ENCODE measurements at places on chromosomes 12 and 14.

DNA sequence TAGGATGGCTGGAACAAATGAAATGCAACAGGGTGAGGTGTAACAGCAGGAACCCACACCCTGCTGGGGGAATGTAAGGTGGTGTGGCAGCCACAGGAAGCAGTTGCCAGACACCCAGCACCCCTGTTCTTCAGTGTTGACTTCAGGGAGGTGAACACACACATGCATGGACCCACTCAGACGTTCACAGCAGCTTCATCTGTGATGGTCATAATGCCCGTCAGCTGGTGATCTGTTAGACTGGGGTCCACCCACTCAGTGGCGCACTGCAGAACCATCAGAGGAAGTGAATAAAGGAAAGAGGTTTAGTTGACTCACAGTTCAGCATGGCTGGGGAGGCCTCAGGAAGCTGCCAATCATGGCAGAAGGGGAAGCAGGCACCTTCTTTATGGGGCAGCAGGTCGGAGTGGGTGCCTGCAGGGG is 22.7 kb upstream of the TEX22 start:
- DNase-seq, result no peak

GRCh38 chr14:34501004-34501580 is 38.4 kb downstream of the EAPP start:
- DNase-seq, result no peak

DNA sequence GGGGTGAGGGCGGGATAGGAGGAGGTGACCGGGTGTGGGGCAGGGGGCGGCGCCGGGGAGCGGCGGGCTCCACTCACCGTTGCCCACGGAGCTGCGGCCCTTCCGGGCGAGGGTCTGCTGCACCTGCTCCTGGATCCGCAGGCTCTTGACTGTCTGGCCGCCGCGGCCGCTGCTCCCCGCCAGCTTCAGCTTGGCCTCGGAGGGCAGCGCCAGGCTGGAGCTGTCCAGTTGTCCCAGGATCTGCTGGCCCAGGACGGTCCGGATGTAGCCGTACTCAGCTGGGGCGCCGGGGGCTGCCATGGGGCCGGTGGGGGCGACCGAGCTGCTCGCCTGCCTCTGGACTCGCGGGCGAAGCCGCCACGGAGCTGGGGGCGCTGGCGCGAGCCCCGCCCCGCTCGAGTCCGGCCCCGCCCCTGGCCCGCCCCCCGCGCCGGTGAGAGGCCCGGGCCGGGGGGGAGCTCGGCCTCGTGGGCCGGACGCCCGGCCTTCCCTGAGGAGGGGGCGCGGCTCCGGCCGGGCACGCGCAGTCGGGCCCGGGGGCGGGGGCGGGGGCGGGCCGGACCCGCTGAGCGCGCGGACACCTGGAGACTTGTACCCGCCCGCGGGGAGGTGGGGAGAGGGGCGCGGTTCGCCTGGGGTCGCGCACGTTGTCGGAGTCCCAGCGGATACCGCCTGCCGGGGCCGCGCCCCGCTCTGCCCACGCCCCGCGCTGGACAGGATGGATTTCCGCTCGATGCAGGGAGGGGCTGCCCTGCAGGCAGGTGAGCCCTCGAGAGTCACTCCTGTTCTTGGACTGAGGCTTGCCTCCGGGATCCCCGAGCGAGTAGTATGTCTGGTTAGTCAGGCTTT is at the start of gene PKP2:
Gene PKP2 (minus strand): TSS at position 346 of the 849 bp plus-strand sequence. CDS start 46 bp downstream, at position 300.
- peak; percentile 98 for DNase-seq

GRCh38 chr14:64951724-64952123 is 9.2 kb upstream of the GPX2 start:
- DNase-seq, result no peak

GRCh38 chr14:88430976-88431375 is 45.5 kb downstream of the SPATA7 start:
- DNase-seq, result no peak

- DNase-seq, result no peak
These were observed 318.8 kb downstream of the NAV3 start for GRCh38 chr12:78149459-78149858.

DNA sequence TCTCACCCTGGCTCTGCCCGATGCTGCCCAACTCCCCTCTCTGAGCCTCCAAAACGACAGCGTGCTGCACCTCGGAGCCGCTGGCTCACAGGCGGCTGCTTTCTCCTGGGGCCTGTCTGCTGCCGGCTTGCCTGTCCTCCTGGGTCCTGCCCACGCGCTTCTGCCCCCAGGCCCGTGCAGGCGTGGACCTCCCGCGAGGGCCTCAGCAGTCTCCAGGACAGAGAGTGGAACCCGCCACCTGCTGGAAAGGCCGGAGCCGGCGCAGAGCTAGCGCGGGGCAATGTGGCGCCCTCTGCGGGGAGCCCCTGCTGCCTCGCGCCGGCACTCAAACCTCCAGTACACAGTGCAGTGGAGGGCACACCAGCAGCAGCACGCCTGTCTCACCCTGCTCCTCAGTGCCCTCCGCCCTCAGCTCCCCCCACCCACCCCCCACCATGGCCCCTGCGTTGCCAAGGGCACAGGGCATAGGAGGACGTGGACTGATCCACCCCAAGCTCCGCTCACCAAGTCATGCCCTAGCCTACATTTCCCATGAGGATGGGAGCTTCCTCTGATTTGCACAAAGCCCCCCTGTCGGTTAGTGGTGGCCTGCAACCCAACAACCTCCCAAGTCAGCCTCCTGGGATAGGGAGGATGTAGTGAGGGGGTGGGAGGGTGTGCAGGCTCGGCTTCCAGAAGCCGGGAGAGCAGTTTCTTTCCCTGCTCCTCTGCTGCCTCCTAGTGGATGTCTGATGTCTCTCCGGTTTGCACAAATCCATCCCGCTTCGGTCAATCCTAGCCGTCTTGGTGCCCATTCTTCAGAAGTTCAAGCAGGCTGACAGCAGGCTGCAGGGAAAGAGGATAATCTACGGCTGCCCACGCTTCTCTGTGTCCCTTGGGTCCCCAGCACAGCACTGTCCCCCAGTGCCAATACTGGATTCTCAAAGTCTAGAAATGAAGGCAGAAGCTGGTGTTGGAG is 25.2 kb downstream of the KRT8 start:
- DNase-seq, result peak; percentile 97

DNA sequence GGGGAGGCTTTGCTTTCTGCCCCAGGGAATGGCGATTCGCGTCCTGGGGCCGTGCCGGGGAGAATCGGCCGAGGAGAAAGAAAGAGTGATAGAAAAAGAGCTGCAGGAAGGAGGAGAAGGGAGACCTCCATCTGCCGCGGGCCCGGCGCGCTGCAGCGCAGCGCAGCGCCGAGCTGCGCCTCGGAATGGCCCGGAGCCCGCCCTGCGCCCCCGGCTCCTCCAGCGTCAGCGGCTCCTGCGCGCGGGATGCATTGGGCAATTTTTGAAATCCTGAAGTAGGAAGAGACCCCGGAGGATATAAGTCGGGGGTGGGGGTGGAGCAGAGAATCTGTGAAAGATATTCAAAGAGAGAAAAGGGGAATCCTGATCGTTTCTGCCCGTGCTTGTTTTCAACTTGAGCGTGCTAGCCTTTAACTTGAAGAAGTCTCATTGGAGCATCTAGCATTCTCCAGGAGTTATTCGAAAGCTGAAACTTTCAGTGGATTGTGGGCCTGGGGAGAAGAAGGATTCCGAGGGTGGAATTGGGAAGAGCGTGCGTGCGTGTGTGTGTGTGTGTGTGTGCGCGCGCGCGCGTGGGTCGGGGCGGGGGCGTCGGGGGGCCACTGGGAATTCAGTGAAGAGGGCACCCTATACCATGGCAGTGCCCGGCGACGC is 441 bp downstream of the PDE3A start:
- DNase-seq, result no peak

DNA sequence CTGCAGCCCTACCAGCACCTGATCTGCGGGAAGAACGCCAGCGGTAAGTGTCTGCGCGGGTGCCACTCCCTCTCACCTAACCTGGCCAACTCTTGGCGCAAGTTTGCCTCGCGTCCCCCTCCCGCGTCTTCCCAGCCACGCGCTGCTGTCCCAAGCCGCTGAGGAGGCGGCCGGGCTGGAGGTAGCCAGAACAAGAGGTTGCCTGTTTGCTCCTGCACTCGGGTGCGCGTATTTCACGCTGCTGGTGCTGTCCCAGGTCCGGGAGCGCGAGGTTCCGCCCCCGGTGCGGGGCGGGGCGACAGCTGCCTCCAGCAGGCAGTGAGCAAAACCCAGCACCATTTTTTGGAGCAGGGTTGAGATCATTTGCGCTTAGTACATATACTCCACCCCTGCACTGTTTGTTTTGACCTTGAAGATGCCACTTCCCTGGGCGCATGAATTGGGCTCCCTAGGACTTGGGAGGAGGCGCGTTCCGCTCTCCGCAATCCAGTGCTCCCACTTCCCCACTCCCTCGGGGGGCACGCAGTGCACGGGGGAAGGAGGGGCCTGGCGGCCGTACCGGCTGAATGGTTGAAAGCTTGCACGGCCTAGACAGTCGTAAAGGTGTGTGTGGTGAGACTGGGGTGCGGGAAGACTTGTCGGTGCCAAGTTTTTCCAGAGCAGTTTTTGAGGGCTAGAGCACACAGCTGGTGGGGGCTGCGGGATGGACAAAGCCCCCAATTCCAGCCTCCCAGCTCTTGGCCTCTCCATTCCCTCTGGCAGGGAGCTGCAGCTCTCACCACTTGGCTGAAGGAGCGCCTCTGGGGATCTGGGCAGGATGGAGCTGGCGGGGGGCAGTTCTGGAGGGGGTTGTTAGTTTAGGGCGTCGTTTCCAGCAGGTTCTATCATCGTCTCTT is 226.9 kb upstream of the CRY1 start:
- DNase-seq, result peak; percentile 54

GRCh38 chr12:57618966-57619433 is 7.8 kb downstream of the ARHGEF25 start:
- DNase-seq, result no peak

DNA sequence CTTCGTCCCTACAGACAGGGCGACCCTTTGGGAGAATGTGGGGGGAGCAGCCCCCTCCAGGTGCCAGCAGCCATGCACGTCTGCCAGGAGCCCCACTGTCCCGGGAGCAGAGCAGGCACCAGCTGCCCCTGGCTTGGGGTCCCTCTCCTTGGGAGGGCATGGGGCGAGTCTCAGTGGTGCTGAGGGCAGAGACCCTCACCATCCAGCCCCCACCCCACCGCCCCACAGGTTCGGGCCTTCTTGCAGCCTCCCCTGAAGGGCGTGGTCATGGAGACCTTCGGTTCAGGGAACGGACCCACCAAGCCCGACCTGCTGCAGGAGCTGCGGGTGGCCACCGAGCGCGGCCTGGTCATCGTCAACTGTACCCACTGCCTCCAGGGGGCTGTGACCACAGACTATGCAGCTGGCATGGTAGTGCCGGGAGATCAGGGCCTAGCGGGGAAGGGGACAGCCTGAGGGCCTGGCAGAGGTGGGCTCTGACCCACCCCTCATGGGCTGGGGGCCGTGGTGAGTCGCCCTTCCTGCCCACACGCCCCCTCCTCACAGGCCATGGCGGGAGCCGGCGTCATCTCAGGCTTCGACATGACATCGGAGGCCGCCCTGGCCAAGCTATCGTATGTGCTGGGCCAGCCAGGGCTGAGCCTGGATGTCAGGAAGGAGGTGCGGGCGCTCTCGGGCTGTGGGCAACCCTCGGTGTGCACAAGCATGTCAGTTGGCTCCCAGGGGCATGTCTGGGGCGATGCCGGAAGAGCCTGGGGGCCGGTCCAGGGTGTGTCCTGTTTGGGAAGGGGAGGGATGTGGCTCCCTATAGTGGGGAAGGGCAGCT is 18.8 kb downstream of the ASPG start:
- no peak for DNase-seq

GRCh38 chr12:94721173-94721572 is 70.8 kb upstream of the TMCC3 start:
- no peak for DNase-seq

DNA sequence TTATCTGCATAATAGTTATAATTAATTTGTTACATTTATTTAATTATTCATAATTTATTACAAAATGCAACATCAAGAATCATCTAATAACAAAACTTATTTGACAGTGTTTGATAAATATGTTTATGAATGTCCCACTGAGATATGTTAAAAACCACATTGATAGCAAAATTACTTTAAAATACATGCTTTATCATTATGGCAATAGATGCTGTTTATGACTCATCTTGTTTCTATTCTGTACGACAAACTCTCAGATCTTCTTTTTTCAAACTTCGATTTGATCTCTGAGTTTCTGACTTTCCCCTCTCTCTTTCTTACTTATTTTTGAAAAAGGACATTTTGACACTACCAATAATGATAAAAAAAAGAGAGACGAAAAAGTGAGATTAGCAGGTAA is 56.8 kb upstream of the LRRK2 start:
- no peak for DNase-seq

DNA sequence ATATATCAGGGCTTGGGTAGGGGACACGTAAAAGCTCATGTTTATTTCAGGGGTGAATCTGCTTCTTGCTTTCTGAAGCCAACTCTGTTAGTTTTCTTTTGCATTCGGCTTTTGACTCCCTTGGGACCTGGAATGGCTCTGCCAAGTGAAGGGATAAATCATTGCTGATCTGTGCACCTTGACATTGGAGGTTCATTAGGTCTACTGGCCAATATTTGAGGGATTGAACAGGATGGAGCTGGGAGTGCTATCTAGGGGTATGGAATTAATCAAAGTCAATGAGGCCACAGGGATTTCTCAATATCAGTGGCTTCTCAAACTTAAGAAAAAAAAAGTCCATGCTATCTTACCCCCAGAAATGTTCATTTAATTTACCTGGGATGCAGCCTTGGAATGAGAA is 203.5 kb upstream of the RMST start:
- no peak for DNase-seq

DNA sequence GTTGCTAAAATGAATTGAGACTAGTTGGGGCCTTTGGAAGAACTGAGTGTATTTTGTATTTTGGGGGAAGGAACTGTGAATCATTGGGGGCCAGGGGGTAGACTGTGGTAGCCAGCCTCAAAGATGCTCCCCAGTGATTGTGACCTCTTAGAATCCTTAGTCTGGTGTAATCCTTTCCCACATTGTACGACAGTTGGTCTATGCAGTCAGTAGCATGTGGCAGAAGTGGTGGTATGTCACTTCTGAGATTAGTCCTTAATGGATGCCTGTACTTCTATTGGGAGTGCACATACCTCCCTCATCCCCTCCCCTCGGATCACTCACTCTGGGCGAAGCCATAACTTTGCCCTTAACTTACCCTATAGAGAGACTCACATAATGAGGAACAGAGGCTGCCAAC is 48.0 kb downstream of the USP15 start:
- no peak for DNase-seq

- no peak for DNase-seq
These were observed 4.8 kb downstream of the CEP170B start for GRCh38 chr14:104869669-104870367.

GRCh38 chr14:49971156-49972130 is 78.6 kb downstream of the ARF6 start:
- no peak for DNase-seq

GRCh38 chr14:76846331-76847047 is 20.3 kb downstream of the LRRC74A start:
- no peak for DNase-seq

- DNase-seq, result no peak
These were observed 1.7 kb downstream of the ERG28 start for GRCh38 chr14:75658957-75659356.

- no peak for DNase-seq
These were observed 455.5 kb upstream of the MGAT4C start for GRCh38 chr12:86711731-86712130.

Measured in SW480 (cell line).